ENCODE measurements at places on chromosomes 12 and 14. TPM values are rescaled to one million over a fixed set of nuclear protein-coding genes. Genes with fewer than 3 reads are reported as not detected.

The SRRM4 gene
- not detected for polyA plus RNA-seq

The RHEBL1 gene
- polyA plus RNA-seq: 6.1 TPM

The FOXN4 gene
- not detected for polyA plus RNA-seq

The BBOF1 gene
- polyA plus RNA-seq: 0.89 TPM

- no peaks in the 10 kb centered on the region for H3K36me3 ChIP-seq
- no peak overlapping the region for H3K4me3 ChIP-seq
- no peak overlapping the region for H3K27ac ChIP-seq
- no peak for DNase-seq
- H3K4me1 ChIP-seq: peaks cover 9% of the 10 kb centered on the region
- H3K27me3 ChIP-seq: no peaks in the 10 kb centered on the region
Measured at GRCh38 chr12:73452672-73453469, 1084.8 kb upstream of the ATXN7L3B start.

- H3K27ac ChIP-seq: no peak overlapping the region
- H3K27me3 ChIP-seq: no peaks in the 10 kb centered on the region
- no peak for DNase-seq
- no peaks in the 10 kb centered on the region for H3K4me1 ChIP-seq
Measured at GRCh38 chr12:107468182-107468581, 217.4 kb upstream of the PWP1 start.

DNA sequence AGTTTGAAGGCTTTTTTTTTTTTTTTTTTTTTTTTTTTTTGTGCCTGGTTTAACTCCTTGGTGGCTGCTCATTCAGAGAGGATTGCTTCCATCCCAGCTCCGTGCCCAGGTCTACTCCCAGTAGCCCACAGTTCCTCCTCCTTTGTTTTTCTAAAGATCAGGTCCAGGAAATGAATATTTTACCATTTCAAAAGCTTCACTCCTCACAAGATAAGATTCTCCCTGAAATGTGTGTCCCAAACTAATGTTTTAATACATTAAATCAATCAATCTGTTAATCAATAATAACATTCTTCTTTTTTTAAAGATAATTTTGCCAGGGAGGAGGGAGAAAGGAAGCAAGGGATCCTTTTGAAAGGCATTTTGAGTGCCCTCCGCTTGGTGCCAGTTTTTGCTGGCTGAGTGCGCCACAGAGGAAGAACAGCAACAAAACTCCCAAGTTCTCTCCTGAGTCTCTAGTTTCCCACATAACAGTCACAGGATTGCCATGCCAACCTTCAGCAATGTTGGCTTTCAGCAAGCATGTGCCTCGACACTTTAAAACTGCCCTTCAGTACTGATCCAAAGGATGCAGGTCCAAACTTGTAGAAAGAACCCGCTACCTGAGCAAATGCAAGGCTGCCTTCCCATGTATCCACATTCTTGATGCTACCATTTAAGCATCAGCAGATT, 99.2 kb downstream of the RMST start:
- DNase-seq: no peak
- no peaks in the 10 kb centered on the region for H3K27me3 ChIP-seq
- H3K4me1 ChIP-seq: no peaks in the 10 kb centered on the region
- no peaks in the 10 kb centered on the region for H3K36me3 ChIP-seq

GRCh38 chr14:81033698-81034240, 78.3 kb downstream of the TSHR start:
- no peak overlapping the region for H3K4me3 ChIP-seq
- no peak for DNase-seq
- H3K27ac ChIP-seq: no peak overlapping the region
- no peaks in the 10 kb centered on the region for H3K27me3 ChIP-seq
- H3K36me3 ChIP-seq: no peaks in the 10 kb centered on the region

GRCh38 chr12:89863493-89863938, 154.9 kb upstream of the ATP2B1 start:
- peak overlapping the region; percentile 96 for H3K27ac ChIP-seq
- H3K4me3 ChIP-seq: peak overlapping the region; percentile 51
- no peaks in the 10 kb centered on the region for H3K27me3 ChIP-seq
- H3K36me3 ChIP-seq: no peaks in the 10 kb centered on the region
- H3K4me1 ChIP-seq: peaks cover 49% of the 10 kb centered on the region

GRCh38 chr12:41211448-41211847, 23.3 kb downstream of the PDZRN4 start:
- DNase-seq: no peak
- no peak overlapping the region for H3K4me3 ChIP-seq
- no peaks in the 10 kb centered on the region for H3K36me3 ChIP-seq
- no peaks in the 10 kb centered on the region for H3K27me3 ChIP-seq
- no peak overlapping the region for H3K27ac ChIP-seq

DNA sequence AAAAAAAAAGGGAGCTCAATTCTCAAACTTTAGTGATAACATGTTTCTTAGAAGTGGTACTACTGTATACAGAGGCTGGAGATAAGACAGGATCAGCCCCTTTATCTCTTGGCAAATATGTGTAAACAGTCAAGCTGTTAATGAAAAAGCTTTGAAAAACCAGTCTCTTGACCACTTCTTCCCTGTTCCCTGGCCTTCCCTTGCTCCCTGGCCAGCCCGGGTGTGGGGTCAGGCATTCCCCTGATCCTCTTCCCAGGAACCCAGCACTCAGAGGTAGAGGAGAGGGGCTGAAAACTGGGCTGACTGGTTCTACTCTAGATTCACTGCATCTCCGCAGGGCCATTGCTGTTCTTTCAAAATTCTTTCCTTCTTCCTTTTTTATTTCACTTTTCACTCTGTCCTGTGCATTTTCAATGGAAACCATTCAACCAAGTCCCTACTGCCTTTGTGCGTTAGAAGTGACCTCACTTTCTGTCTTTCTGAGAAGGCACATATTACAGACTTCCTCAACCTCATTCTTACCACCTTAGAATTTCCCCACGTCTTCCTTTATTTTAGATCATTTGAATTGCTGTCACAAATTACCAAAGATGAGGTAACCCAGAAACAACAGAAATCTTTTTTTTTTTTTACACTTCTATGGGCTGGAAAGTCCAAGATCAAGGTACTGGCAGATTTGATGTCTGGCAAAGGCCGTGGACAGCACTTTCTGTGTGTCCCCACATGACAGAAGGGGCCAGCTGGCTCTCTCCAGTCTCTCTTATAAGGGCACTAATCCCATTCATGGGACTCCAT, 5.7 kb downstream of the GNG2 start:
- H3K4me1 ChIP-seq: peaks cover 74% of the 10 kb centered on the region
- no peak overlapping the region for H3K4me3 ChIP-seq
- H3K36me3 ChIP-seq: no peaks in the 10 kb centered on the region
- DNase-seq: peak; percentile 79
- H3K27me3 ChIP-seq: no peaks in the 10 kb centered on the region

GRCh38 chr12:57372233-57372632, 58.6 kb downstream of the R3HDM2 start:
- no peaks in the 10 kb centered on the region for H3K27me3 ChIP-seq
- H3K27ac ChIP-seq: no peak overlapping the region
- DNase-seq: no peak
- peaks cover 1% of the 10 kb centered on the region for H3K36me3 ChIP-seq

DNA sequence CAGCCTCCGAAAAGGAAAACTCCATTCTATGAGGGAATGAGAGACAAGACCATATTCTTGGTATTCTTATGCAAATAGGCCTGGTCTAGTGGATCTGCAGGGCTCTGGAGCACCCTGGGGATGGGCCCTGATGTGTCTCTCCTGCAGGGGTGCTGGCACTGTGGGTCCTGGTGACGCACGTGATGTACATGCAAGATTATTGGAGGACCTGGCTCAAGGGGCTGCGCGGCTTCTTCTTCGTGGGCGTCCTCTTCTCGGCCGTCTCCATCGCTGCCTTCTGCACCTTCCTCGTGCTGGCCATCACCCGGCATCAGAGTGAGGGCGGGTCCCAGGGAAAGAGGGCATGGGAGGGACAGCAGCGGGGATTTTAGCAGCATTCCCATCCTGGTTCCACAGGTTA, 5.8 kb downstream of the SLC48A1 start:
- no peak for DNase-seq
- no peak overlapping the region for H3K4me3 ChIP-seq
- H3K27me3 ChIP-seq: no peaks in the 10 kb centered on the region
- peaks cover 9% of the 10 kb centered on the region for H3K36me3 ChIP-seq
- no peak overlapping the region for H3K27ac ChIP-seq

All from B cell (primary cell).